ENCODE measurements at places on chromosomes 5 and 9.

- no peak for DNase-seq
These were observed 550.4 kb downstream of the EBF1 start for GRCh38 chr5:158549311-158549710.

- DNase-seq, result no peak
These were observed 943 bp downstream of the NOP16 start for GRCh38 chr5:176387384-176387925.

- DNase-seq, result no peak
These were observed 149.0 kb downstream of the AOPEP start for GRCh38 chr9:94875300-94876020.

GRCh38 chr9:92276331-92277032, 17.0 kb downstream of the IARS1 start:
- DNase-seq, result no peak

DNA sequence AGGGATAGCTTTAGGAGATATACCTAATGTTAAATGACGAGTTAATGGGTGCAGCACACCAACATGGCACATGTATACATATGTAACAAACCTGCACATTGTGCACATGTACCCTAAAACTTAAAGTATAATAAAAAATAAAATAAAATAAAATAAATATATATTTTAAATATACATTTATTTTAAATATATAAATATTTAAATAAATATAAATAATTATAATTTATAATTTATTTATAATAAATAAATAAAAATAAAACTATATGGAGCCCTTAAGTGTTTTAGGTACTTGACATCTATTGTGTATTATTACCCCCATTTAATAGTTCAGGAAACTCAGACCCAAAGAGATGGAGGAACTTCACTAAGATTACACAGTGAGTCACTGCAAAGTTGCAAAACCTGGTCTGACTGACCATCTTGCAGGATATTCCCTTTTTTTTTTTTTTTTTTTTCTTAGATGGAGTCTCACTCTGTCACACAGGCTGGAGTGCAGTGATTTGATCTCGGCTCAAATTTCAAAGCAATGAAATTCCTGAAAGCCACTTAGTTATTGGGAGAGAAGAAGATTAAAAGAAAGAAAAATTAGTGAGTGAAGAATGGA, 5.8 kb upstream of the C5orf52 start:
- DNase-seq, result no peak

DNA sequence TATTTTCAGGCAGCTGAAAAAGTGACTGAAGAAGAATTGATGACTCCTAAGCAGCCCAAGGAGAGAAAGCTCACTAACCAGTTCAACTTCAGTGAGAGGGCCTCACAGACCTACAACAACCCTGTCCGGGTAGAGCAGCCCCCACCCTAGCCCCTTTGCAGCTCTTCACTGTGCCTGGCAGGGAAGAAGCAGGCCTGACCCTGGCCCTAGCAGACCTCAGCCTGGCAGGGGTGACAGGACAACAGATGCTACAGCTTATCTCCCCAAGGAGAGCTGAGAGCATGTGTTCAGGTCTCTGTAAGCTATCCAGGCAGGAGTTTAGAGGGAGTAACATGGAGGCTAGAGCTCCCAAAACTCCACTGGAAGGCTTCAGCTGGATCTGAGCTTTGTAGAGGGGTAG, 31.8 kb downstream of the DNAI1 start:
- DNase-seq, result no peak

DNA sequence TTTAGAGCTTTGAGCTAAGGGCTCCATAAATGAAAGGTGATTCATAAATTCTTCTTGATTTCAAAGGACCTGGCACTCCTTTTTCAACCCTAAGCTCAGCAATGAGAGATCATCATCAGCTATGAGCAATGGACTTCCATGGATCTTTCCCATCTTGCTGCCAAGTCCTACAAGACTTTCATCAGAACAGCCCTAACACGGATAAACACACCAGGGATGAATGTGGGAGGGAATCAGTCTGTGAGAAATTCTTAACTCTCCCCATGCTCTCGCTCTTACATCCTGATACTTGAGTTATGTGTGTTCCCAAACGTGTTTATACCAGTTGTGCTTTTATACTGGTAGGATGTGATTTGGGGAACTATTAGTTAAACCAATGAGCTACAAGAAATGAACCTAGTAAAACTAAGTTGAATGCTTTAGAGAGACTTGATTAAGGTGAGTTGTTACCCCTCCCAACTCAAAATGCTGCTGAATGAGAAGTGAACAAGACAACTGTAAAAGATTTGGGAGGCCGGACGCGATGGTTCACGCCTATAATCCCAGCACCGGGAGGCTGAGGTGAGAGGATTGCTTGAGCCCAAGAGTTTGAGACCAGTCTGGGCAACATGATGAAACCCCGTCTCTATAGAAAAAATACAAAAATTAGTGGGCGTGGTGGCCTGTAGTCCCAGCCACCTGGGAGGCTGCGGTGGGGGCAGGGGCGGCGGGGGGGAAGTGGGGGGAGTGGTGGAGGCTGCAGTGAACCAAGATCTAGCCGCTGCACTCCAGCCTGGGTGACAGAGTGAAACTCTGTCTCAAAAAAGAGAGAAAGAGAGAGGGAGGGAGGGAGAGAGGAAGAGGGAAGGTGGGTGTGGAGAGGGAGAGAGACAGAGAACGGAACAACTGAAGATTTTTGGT, 5.2 kb upstream of the RPL26L1 start:
- peak; percentile 91 for DNase-seq

- no peak for DNase-seq
These were observed 54.0 kb upstream of the NTRK2 start for GRCh38 chr9:84615544-84615943.

DNA sequence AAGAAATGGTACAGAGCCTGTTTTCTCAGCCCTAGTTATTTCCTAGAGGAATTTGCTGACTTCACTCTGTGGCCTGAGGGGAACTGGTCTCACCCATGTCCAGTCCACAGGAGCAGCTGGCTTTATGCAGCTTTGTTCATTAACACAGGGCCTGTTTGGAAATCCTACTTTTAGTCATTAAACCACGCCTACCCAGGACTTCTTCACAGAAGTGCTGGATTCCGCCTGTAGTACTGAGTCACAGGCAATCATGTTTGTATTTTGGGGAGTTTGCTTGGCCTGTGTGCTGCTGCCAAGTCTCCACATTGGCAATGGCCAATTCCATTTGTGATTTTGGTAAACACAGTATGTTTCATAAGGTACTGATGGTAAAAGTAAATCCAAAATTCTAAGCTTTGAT, 52.8 kb downstream of the CTNND2 start:
- no peak for DNase-seq

GRCh38 chr5:171834461-171834860, 48.8 kb downstream of the SMIM23 start:
- no peak for DNase-seq

DNA sequence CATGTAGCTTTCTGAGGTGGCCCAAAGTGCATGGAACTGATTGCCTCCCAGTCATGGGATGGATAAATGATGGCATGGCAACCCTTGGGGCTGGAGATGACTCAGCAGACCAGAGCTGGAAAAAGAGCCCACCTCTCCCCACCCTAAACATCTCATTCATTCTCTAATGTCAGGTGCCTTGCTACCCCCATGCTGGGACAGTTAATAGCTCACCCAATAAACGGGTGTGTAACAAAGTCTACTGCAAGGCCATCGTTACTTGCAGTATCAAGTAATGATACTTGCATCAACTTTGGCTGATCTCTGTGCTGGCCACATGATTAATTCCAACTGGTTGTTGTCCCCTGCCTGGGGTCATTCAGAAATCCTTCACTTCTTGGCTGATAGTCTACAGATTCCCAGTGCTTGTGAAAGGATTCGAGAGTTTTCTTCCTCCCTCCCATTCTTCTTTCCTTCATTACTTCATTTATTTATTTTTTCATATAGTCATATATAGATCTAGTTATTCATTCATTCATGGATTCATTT, 122.8 kb upstream of the TRIM32 start:
- no peak for DNase-seq

DNA sequence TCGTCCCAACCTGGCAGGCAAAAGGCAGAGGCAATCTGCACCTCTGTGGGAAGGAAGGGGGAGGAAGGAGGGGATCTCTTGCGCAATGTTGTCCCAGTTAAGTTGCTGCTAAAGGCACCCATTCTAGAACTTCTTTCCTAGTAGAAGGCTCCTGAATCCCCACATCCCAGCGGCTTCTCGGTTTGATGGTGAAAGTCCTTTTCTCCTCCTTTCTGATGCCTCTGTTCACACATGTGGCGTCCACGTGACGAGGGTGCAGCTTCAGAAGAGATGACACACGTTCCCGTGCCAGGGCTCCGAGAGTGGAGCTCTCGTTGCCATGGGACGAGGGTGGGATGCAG, 96.9 kb upstream of the FCN2 start:
- DNase-seq, result no peak

GRCh38 chr9:120197605-120198004, 382.4 kb downstream of the CDK5RAP2 start:
- DNase-seq, result no peak

DNA sequence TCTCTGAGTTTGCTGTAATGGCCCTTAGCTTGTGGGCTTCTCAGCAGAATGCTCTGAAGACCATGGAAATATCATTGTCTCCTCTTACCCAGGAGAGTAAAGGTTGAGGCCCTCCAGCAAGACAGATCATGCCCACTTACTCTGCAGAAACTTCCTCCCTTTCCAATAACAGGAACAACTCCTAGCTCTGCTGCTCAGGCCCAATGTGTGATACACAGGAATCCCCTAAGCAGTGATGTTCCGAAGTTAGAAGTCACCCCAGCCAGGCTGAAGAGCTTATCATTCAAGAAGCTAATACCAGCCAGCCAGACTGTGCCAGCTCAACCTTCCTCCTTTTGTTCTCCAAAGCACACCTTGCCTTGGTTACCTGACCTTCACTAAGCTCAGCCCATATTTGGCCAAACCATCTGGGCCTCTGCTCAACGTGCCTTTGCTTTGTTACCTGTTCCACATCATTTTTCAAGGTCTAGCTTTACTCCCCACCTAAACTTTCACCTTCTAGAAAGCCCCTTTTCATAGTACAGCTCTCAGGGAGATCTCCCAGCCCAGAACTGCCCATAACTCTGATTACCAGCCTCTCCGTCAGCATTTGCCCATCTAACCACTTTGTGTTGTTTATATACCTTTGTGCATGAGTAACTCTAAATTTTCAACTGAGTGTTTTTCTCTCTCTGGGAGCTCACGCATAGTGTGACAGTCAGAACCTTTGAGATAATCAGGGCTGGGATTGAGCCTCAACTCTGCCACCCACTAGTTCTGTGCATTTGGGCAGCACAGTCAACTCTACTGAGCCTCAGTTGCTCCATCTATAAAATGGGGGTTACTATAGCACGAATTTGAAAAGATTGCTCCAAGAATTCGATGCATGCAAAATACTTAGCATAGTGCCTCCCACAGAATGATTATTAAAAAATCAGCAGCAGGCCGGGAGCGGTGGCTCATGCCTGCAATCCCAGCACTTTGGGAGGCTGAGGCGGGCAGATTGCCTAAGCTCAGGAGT, 107.6 kb upstream of the CPEB4 start:
- DNase-seq, result no peak

DNA sequence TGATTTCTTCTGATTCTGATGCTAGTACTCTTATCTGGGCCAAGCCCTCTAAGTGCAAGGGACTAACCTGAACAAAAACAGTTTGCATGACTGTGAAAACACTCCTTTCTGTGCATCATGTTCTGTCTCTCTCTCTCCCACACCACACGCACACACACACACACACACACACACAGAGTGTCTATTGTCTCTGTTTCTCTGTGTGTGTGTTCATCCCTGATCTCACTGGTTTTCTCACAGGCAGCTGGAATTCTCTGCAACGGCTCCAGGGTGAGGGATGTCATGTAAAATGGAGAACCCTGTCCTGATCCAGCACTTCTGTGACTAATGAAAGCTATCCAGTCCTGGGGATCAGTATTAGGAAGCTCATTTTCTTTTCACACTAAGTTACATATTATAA, 453.1 kb upstream of the RGMB start:
- no peak for DNase-seq

GRCh38 chr5:169164481-169164925, 136.4 kb downstream of the SLIT3 start:
- no peak for DNase-seq

DNA sequence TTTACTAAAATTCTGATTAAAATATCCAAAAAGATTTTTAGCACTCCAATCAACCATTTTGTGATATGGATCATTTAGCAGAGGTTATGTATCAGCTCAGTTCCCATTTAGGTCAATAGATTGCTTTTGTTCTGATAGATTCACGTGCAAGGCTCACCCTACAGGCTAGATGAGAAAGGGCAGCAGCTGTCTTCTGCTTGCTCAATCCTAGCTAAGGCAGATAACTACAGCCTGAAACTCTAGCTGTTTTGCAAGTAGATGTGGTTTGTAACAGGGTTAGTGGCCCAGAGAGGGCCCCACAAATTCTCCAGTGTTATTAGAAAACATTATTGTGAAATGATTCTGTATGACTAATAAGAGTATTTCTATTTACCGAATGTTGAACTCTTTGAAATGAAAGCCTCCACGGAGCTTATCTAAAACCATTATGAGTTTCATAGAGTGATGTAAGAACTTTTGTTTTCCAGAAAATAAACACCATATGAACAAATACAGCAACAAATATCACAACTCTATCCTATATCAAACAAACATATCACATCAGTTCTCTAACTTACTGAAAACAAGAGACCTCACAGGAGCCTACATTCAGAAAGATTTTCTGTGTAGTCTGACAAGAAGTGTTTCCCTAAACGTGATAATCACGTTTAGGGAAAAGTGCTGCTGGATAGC, 841.9 kb upstream of the ACO1 start:
- peak; percentile 29 for DNase-seq

GRCh38 chr5:113806904-113807303, 293.4 kb downstream of the YTHDC2 start:
- peak; percentile 82 for DNase-seq

DNA sequence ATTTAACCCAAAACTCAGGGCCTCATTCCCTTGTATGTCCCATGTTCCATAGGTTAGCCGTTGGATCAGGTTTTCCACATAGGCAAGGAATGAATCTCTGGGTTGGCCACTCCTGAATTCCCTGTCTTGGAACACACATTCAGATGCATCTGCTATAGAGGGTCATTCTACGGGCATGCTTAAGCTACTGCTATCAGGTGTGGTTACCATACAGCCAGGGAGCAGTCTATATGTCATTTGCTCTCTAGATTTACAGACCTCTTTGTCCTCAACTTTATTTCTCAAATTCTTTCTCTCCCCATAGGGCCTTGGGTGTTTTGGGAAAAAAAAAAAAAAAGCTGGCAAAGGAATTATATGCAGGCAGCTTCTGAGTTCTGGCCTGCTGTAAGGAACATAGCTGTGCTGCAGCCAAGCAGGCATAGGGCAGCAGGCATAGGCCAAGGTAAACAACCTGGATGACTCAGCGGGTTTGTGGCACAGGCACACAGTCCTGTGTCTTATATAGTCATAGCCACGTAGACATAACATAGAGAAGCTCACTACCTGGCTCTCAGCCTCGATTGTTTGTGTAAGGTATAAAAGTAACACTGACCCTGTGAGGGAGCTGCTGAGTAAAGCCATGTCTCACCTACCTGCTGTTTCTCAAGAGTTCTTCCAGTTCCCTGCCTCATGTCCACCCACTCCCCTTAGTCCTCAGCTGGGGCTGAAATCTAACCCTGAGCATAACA, 141.5 kb downstream of the OSTF1 start:
- no peak for DNase-seq

- no peak for DNase-seq
These were observed 26.4 kb downstream of the ANXA6 start for GRCh38 chr5:151130922-151131891.

- no peak for DNase-seq
These were observed 108.0 kb upstream of the PTGER4 start for GRCh38 chr5:40571729-40572128.

- no peak for DNase-seq
These were observed 69.8 kb upstream of the RAI14 start for GRCh38 chr5:34586117-34586885.
